ENCODE measurements at places on chromosomes 2 and 18. TPM values are rescaled to one million over a fixed set of nuclear protein-coding genes. Genes with fewer than 3 reads are reported as not detected.

IL36B gene
- total RNA-seq: not detected

- no peak for DNase-seq
These were observed 54.5 kb downstream of the APOB start for GRCh38 chr2:20989404-20989803.

DNA sequence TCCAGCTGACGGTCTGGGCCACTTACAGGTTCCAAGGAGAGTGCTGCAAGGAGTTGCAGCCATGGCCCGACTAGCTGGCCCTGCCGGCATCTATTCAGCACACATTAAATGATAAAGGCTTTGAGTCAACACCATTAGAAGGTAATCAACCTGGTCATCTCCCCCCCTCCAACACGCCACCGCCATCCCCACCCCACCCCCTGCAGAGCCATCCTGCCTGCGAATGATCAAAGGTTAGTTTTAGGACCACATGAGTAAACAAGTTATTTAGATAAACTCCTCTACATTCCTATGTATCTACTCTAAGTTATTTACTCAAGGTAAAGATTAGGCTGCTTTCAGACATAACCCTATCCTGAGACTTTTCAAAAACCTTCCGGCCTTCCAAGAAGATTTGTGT lies 349.3 kb upstream of the SLC39A10 start:
- no peak for DNase-seq

DNA sequence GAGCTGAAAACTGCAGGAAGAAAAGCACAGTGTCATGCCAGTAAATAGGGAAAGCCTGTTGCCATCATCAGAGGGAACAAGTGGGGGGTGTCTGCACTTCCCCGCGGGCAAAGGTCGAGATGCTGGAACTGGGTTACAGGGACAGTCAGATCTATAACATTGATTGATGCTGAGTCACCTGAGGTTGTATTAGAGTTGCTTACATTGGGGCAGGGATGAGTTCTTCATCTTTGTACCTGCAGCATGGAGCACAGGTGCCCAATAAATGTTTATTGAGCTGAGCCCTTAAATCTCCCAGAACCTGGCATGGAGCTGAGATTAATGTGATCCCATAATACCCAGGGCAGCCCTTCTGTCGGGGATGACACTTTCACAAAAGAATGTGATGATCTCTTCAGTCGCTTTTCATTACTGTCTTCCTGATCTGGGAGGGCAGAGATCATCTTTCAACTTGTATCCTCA lies 5.9 kb upstream of the RNF152 start:
- no peak for DNase-seq

- DNase-seq: no peak
These were observed 3.7 kb upstream of the SP100 start for GRCh38 chr2:230412371-230412711.

GRCh38 chr2:196099916-196100315 lies 31.3 kb upstream of the DNAH7 start:
- peak; percentile 45 for DNase-seq

DAPL1 gene
- total RNA-seq: not detected

- no peak for DNase-seq
These were observed 824 bp upstream of the VPS54 start for GRCh38 chr2:64019975-64020528.

- DNase-seq: no peak
These were observed 361.4 kb downstream of the LNPK start for GRCh38 chr2:175640655-175641054.

DNA sequence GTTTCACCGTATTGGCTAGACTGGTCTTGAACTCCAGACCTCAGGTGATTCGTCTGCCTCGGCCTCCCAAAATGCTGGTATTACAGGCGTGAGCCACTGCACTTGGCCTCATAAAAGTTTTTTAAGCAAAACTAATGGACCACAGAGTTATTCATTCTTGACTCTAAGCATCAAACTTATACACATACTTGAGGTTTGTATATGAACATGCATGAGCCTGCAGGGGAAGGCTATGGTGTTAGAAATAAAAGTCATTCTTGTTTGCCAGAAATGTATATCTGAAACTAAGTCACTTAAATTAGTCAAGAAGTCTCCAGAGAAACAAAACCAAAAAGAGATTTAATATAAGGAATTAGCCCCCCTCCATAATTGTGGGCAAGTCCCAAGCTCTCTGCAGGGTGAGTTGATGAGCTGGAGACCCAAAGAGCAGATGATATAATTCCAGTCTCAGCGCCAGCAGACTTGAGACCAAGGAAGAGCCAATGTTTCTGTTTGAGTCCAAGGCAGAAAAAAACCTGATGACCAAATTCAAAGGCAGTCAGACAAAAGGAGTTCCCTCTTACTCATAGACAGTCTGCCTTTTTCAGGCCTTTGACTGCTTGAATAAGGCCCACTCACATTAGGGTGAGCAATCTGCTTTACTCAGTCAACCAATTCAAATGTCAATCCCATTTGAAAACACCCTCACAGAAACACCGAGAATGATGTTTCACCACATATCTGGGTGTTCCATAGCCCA lies 69.0 kb upstream of the DSG1 start:
- DNase-seq: peak; percentile 91

KATNAL2 gene
- 4.6 TPM for total RNA-seq

- DNase-seq: peak; percentile 70
These were observed 465 bp downstream of the SEPTIN10 start for GRCh38 chr2:109613081-109613921.

DNA sequence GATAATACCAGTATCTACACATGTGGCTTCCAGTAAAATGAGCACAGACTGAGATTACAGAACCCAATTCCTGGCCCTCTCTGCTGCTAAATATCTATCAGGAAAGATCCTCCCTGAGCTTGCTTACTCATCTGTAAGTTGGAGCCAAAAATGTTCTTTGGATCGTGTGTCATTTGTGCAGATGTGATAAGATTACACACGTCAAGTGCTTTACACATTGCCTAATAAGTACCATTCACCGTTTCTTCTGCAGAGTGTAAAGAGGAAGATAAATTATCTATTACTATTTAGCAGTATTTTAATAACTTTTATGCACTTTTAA lies 23.2 kb upstream of the SLC20A1 start:
- DNase-seq: peak; percentile 96

RAB6C gene
- not detected for total RNA-seq

C2orf74 gene
- 21.5 TPM for total RNA-seq

SERPINB11 gene
- total RNA-seq: not detected

DNA sequence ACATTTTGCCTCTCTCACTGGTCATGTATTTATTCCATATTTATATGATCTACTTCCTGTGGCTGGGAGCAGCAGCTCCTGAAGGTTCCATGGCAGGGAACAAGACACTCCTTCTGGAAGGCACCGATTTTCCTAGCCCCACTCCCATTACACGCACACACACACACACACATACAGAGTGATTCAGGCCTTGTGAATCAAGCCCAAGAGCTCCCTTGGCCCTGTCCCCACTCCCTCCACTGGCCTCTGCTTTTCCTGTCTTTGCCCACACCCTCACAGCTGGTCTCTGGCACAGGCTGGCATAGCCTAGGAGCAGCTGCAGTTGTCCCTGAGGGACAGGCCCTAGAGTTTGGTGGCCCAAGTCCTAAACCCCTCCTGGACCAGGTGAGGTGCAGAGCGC lies 201.7 kb downstream of the NAPG start:
- no peak for DNase-seq

DNA sequence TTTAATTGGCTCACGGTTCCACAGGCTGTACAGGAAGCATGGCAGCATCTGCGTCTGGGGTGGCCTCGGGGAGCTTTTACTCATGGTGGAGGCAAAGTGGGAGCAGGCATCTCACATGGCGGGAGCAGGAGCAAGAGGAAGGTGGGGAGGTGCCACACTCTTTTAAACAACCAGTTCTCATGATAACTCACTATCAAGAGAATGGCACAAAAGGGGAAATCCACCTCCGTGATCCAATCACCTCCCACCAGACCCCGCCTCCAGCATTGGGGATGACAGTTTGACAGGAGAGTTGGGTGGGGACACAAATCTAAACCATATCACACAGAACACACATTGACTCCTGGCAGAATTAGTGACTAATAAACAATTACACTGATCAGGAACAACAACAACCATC lies 68.6 kb upstream of the ACKR3 start:
- no peak for DNase-seq

NPC1 gene
- total RNA-seq: 129 TPM

KANSL1L gene
- total RNA-seq: 21.8 TPM

- no peak for DNase-seq
These were observed 21.5 kb upstream of the TNS1 start for GRCh38 chr2:218024336-218024735.

GRCh38 chr2:60478660-60479059 lies 74.8 kb downstream of the BCL11A start:
- DNase-seq: no peak

LRRC30 gene
- not detected for total RNA-seq

DNA sequence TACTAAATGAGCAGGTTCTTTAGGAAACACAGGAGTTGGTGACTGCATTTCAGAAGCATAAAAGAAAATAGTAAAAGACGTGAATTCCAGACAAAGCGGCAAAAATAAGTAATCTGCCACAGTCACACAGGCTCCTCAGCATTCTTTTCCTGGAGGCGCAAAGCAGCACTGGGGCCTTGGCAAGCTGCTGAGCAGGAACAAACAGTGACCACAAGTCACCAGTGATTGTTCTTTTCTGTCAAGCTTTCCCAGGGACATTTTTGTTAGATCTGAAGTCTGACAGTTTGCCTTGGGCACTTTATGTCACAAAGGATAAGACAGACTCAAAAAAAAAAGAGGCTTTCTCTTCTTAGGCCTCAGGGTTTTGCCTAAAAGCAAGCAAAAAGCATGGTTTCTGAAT lies 216.2 kb downstream of the CDH20 start:
- no peak for DNase-seq

- DNase-seq: peak; percentile 70
These were observed 433 bp downstream of the ZFP36L2 start for GRCh38 chr2:43225788-43226557.

LYG2 gene
- total RNA-seq: not detected

DNA sequence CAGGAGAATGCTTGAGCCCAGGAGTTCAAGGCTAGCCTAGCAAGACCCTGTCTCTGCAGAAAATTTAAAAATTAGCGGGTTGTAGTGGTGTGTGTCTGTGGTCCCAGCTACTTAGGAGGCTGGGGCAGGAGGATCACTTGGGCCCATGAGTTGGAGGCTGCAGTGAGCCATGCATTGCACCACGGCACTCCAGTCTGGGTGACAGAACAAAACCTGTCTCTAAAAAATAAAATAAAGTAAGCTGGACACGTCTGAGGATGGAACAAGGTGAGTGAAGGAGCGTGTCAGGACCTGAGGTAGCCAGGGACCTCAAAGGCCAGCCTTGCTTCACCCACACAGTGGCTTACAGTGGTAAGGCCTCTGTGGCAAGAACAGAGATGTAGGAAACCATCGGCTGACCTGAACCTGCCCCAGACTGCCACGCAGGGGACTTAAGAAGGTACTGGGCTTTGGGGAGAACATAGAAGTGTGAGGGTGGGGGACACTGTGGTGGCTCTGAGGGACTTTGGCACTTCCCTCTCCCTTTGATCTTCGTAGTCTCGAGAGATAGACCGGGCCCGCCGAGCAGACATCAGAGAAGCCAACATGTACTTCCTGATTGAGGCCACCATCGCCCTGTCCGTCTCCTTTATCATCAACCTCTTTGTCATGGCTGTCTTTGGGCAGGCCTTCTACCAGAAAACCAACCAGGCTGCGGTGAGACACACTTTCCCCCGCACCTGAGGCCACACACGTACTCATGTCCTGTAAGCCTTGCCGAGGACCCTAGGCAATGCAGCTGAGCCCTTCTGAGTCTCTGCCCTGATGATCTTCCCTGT lies 7.5 kb downstream of the SLC11A1 start:
- no peak for DNase-seq

SLC4A3 gene
- 1.3 TPM for total RNA-seq

- DNase-seq: no peak
These were observed 2.1 kb upstream of the SCG2 start for GRCh38 chr2:223604231-223604630.

- DNase-seq: no peak
These were observed 145.0 kb downstream of the SPP2 start for GRCh38 chr2:234195516-234195915.

GAD1 gene
- total RNA-seq: 0.26 TPM

- peak; percentile 44 for DNase-seq
These were observed 66.7 kb downstream of the MBD2 start for GRCh38 chr18:54157646-54158385.

DNA sequence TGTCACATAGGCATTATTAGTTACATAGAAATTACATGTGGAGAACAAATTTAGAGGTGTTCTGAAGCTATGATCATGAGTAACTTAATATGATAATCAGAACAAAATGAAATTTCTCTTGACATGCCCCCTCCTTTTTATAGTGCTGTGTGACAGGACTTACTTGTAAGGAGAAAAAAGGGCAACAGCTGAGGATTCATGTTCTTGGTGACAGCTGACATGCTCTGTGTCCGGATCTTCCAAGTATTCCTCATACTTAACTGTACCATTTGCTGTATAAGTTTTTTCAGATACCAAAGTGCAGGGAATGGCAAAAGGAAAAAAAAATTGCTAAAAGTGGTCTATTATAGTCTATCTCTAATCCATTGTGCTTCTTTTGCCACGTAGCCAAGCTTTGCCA lies 3.5 kb upstream of the MYL1 start:
- peak; percentile 2 for DNase-seq

- no peak for DNase-seq
These were observed 25.1 kb downstream of the MAL start for GRCh38 chr2:95050385-95051300.

All from fibroblast of lung (primary cell).